ENCODE measurements at places on chromosomes 7 and 10.

GRCh38 chr7:57216340-57216739 lies 84.1 kb upstream of the ZNF479 start:
- no peak for DNase-seq

DNA sequence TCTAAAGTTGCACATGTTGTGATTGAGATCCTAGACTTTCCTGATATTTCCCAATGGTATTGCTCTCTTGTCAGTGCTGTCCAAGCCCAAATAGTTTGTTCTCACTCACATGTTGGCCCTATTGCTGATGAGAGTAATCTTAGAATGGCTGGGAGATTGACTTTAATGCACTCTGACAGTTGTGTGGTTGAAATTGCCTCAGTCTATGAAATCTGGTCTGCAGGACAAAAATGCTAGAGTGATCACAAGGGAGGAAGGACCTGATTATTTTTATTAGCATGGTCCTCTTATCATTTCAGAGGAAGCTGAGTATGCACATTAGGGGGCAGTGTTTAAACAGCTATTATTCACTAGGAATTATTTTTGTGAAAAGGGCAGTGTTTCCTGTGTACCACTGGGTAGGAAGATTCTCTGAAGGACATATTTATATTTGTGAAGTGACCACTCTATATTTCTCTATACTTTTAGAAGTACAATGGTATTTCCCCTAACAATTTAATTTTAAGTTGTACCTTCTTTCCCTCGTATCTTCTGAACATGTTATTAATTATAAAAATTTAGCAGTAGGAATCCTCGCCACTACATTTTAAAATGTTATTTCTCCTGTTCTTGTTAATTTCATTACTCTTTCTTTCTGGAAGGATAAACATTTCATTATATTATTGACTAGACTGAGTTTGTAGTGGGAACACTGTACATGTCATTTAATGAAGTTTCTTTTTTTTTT lies 64.4 kb downstream of the SUGCT start:
- no peak for DNase-seq

GRCh38 chr10:58330431-58330830 lies 4.4 kb upstream of the UBE2D1 start:
- DNase-seq: no peak

DNA sequence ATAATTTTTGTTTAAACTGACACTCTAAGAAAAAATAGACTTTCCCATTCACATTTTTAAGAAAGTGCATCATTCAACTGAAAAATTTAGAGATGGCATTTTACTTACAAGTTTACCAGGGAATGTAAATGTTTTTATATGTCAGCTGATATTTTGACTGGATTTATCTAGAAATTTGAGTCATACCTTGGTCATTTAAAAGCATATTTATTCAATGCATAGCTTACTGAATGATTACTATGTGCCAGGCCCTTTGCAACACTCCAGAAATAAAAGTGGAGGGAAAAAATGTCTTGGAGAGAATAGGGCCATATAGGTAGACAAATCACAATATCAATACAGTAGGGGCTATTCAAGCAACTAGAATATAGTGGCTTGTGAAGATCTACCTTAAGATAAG lies 98.4 kb upstream of the FAM3C start:
- no peak for DNase-seq

GRCh38 chr7:159068488-159068811 lies 76.2 kb downstream of the VIPR2 start:
- no peak for DNase-seq

GRCh38 chr7:84997626-84998025 lies 189.2 kb downstream of the SEMA3D start:
- no peak for DNase-seq

DNA sequence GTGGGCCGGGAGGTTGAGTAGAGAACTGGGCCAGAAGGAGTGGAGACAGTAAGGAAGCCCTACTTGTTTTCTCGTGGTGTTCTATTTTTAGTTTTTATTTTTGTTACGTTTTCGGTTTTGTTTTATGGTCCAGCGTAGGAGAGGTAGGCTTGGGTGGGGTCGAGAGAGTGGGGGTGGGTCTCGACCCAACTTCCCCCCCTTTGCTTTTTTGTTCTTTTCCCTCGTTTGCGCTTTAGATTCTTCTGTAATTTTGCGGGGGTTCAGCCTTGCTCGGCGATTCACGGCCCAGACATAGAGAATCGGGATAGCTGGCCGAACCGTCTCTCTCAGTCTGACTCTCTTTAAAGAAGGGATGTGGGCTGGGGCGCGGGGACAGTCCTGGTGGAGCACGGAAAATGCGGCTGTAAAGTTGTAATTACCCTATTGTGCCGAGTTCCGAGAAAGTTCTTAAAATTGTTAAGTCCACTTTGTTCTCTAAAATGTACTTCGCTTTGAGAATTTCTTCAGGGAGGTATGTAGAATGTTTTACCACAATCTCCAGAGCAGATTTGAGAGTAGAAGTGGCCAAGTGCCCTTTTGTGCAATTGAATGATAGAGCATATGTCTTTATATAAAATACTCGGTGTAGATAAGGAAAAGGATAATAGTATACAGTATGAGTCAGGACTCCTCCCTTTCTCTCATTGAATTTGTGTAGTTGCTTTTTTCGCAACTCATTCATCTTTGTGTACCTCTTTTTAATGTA lies 816 bp downstream of the DMTF1 start:
- no peak for DNase-seq

- DNase-seq: no peak
Observed at GRCh38 chr7:90244565-90244908, 437 bp upstream of the CFAP69 start.

- DNase-seq: no peak
Observed at GRCh38 chr7:43385309-43385680, 197.6 kb upstream of the STK17A start.

GRCh38 chr10:16348891-16349290 lies 87.9 kb upstream of the PTER start:
- no peak for DNase-seq

GRCh38 chr10:35216303-35216905 lies 89.8 kb downstream of the CREM start:
- DNase-seq: peak; percentile 34

DNA sequence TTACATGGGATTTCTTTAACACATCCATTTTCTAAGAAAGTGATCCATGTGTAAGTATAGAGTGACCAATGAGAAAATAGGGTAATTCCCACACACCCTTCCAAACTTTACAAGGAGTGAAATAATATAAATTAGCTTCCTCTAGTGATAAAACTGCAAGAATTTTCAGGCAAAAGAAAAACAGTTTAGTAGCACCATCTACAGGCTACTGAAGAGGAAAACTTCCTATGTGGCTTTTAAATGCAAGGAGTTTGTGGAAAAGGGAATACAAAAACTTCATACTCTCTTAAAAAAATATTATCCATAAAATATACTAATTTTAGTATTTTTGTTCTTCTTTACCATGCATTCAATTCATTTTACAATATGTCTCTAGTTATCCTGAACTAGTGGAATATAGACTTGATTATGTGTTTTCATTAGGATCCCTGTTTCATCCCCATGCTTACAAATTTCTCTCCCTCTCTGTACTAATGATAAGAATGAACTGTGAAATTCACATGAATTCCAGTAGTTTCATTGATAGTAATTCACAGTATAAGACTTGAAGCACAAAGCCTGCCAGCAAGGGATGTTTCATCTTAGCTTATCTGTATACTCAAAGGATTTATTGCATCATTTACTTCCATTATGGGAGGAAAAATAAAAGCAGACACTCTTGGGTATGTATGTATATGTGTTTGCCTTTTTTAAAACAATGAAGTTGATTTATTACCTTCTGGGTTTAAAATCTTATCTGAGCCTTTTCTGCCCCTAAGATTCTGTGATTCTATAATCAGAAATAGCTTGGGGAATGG lies 442.9 kb downstream of the AUTS2 start:
- no peak for DNase-seq

DNA sequence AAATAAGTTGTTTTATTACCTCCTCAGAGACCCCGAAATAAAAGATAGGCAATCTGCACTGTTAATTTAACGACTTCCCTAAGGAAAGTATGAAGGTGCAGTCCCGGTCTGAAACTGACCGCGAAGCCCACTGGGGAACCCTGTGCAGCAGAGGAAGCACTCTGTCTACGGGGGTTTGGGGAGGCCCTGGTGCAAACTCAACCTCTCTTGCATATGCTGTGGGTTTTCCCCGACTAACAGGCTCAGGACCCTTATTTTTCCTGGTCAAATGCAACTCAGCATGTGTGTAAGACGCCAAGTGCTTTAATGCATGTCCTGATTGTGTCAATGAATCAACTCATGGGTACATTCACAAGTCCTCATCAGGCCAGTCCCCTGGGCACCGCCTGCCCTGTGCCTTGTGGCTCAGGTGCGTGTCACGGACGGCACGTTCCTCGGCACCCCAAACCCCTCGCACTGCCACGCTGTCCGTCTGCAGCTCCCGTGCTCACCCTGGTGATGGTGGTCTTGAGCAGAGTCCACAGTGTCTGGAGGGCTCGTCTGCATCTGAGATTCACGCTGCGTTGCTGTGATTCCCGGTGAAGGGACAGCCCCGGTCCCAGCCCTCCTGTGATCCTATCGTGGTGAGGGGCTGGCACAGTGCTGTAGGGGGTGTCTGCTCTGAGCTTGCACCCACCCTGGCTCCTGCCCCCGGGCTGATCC lies 33.8 kb downstream of the JAKMIP3 start:
- DNase-seq: no peak

DNA sequence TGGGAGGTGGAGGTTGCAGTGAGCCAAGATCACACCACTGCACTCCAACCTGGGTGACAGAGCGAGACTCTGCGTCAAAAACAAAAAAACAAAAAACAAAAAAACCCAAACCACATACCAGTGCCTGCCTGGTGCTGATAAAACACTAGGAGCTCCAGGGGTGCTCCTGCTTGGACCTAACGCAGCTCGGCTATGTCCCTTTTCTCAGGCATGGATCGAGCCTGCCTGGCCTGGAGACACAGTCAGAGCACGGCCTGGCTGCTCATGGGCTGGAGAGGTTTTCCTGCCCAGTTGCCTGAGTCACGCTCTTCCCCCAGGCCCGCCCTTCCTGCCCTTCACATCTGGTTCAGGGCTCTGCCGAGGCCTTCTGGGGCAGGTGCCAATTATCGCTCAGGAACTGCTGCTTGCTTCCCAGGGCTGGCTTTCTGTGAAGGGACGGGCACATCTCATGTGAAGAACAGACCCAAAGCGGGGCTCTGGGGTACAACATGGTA lies 12.6 kb upstream of the NPFFR1 start:
- peak; percentile 48 for DNase-seq

GRCh38 chr7:8500286-8500685 lies 66.9 kb downstream of the NXPH1 start:
- DNase-seq: no peak

GRCh38 chr7:26100406-26101339 lies 51.3 kb upstream of the NFE2L3 start:
- no peak for DNase-seq

GRCh38 chr10:127278001-127278400 lies 81.6 kb upstream of the INSYN2A start:
- no peak for DNase-seq

- DNase-seq: no peak
Observed at GRCh38 chr10:90373911-90374310, 483.9 kb downstream of the HTR7 start.

DNA sequence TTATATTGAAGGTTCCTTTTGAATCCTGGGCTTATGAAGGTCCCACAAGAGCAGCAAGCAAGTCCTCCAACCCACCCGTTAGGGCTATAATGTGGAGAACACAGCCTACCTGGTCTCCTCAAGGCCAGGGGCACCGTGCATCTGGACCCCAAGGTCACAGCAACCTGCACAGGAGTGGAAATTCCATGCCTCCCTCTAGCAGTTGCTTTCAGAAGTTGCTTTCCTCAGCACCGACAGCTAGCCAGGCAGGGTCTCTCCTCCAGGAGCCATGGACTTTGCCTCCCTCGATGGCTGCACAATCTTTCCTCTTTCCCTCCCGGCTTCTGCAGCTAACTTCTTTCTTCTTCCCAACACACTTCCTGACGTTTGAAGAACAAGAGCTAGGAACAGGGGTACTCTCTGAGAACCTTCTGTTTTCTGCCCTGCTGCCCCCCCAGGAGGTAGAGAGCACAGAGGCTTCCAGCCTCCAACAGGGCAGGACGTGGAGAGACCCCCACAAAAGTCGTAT lies 149.8 kb downstream of the PTPN20 start:
- no peak for DNase-seq

GRCh38 chr7:41039981-41040380 lies 662.9 kb downstream of the INHBA start:
- no peak for DNase-seq

- no peak for DNase-seq
Observed at GRCh38 chr10:74859546-74859945, 33.1 kb downstream of the KAT6B start.

DNA sequence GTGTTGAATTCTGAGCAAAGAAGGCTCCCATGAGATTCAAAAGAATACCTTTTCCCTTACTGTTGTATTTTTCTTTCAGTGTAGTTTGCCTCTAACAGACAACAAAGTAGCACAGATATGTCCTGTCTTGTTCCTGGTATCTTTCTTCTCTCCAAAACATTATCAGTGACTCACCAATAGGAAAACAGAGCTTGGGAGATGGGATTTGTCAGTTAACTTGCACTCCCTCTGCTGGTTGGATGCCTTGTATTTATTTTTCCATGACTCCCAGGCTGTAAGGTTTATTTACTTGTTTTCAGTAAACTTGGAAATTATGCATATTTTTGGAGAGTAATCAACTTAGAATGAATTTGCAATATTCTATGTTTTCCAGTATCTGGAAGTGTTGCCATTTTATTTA lies 129.7 kb downstream of the SAMD9 start:
- no peak for DNase-seq

GRCh38 chr7:116443101-116443523 lies 56.4 kb upstream of the CAV2 start:
- no peak for DNase-seq

Data from CD4-positive, alpha-beta T cell treated with Interleukin-4 for 1 hour (primary cell).